GM20000 (cell line): ENCODE measurements at places on chromosomes 6 and 20.

DNA sequence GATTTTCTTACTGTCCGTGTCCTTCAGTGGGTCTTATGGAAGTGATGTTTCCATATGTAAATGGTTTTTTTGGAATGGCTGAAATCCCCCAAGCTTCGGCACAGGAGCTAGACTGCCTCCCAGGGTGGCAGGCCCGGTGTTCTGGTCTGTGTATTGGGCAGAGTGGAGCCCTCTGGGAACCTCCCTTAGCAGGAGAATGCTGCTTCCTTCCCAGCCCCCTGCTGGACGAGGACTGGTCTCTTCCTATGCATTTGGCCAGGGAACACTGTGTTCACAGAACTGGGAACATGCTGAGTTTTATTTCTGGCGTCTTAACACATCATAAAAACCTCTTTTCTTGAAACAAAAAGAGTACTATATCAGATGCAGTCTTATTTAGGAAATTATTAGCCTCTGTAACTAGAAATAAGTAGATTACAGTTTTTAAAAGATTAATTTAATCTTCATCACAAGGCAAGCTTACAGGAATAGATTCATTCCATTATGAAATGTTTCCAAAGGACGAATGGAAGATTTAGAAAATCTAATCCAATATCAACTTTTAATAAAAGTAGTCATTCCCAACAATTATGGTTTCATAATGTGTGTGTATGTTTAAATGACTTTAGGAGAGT, 56.6 kb downstream of the SYTL3 start:
- no peak for DNase-seq

DNA sequence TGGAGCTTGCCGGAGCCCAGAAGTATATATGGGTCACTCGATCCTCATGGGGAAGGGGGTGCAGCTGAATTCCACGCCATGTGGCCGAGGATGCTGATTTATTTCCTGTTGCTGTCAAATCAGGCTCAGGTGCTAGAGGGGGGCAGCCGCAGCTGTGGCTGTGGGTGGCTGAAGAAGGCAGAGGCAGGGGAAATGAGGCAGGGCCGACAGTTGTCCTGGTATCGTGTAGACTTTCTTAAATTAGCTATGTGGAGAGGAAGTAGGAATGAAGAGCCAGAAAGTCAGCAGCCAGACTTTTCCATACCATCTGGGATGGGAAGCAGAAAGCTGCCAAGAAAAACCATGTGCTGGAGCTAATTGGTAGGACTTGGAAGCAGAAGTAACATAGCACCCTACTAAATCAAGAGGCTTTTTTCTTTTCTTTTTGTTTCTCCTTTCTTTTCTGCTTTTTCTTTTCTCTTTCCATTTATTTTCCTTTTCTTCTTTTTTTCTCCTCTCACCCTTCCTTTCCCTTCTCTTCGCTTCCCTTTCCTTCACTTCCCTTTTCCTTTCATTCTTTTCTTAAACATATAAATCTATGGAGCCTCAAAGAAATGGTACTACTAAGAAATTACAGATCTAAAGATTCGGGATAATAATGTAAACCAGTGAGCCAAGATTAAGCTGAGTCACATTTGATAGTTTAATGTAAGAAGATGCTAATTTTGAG, 90.6 kb upstream of the CD83 start:
- no peak for DNase-seq

- no peak for DNase-seq
Observed at GRCh38 chr6:95232446-95232845, 344.9 kb upstream of the MANEA start.

- DNase-seq, result no peak
Observed at GRCh38 chr6:121498481-121499276, 63.2 kb downstream of the GJA1 start.

DNA sequence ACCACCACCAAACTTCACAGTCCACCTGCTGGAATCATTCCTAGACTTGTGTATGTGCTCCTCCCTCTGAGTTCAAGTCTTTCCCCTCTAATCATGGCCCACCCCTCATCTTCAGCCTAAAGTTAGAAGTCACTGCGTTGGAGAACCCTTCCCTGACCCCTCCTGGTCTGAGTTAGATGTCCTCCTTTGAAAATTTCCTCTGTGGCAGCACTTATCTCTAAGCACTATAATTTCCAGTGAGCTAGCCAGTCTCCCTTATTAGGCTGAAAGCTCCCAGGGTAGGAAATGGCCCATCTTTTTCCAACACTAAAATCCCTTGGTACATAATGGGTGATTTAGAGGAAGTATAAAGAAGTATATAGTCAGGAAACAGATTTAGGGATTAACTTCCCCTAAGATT, 63.2 kb downstream of the SESN1 start:
- DNase-seq, result no peak

DNA sequence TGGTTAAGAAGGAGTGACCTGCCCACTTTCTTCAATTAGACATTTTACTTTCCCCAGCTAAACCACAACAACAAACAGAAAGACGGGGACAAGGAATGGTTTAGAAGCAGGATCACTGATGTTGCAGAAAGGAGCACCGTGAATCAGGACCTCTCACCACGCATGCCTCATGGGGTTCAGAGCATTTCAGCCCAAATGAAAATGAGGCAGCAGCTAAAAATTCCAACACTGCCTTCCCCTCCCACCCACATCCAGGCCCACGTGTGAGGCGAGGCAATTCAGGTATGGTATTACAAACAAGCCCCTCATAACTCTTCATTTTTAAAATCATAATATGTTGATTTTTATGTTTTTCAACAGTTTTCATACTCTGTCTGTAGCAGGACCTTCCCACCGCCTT, 194.1 kb upstream of the ARID1B start:
- DNase-seq, result no peak
